ENCODE measurements at places on chromosomes 1 and 21.

DNA sequence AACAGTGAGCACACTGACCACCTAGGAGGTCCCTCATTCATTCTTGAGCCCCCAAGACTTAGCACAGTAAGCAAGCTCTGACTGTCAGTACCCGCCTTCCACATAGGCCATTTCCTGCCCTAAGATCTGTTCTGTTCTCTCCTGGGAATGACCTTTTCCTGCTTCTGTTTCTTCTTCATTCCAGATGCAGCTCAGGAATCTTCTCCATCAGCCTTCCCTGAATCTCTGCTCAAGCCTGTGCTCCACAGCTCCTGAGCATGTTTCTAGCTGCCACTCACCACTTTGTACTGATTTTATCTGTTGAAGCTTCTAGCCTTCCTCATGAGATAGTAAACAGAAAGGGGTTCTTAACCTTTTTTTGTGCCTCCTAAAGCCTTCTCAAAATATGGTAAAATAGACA is 56.6 kb downstream of the ZNF281 start:
- no peak for DNase-seq

- DNase-seq = no peak
These were observed 3.6 kb upstream of the SPSB1 start for GRCh38 chr1:9289090-9289534.

DNA sequence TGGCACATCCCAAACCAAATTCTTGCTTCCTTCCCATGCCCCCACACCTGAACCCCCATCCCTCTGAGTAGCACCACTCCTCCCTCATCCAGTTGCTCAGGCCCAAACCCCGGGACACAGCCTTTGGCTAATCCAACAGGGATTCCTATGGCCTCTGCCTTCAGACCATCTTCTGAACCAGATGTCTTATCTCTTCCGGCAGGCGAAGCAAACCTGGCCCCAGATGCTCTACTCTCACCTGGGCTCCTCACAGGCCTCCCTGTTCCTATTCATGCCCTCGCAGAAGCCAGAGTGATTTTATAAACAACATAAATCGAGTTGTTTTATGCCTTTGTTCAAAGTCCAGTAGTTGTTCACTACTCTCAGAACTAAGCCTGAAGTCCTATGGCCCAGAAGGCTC is 12.5 kb upstream of the KCNA2 start:
- no peak for DNase-seq

DNA sequence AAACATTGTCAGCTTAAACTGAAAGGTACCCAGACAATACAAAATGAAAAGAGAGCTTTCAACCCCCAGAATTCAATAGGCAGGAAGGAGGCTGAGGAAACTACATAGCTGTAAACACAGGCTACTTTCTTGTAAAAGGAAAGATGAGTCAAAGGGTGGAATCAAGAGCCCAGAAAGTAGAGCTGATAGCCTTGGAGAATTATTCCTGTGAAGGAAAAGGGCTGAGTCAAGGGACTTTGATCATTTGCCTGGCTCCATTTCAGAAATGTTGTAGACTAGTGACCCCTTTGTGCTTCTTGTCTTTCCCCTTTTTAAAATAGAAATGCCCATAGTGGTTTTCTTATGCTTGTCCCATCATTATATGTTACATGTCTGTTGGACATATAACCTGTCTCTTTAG is 597.6 kb downstream of the ADGRL2 start:
- no peak for DNase-seq

GRCh38 chr1:54002544-54003248 is 15.3 kb downstream of the LDLRAD1 start:
- no peak for DNase-seq

DNA sequence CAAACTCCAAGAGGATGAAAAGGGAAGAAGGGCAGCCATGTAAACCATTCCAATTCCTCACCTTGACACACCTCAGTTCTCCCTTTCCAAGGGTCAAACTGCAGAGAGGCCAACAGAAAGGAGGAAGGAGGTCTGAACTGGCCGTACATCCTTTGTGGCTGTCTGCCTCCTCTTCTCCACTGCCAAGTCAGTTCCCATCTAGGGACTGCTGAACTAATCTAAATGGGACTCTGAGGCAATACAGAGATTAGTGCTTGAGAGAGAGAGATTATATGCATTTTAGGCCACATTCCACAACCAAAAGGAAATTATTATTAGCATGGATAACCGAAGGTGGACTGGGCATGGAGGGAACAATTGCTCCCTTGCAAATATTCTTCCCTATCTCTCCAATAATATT is 2.7 kb downstream of the ARHGEF11 start:
- DNase-seq = no peak

DNA sequence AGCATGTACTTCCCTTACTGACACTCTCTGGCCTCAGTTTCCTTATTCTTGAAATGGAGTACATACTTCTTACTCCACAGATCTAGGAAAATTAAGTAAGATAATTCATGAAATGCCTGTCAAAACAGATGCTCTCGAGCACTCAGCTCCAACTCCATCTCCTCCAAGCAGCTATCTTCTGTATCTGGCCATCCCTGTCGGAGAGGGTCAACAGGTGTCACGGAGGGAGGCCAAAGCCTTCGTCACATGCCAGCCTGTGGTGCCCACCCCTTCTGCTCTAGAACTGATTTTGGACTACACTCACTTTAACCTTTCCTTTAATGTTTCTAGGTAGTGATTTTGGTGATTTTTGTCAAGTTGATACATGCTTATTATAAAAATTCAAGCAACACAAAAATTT is 18.8 kb upstream of the PKP1 start:
- no peak for DNase-seq

- no peak for DNase-seq
These were observed 15.1 kb downstream of the RNF223 start for GRCh38 chr1:1058921-1059493.

DNA sequence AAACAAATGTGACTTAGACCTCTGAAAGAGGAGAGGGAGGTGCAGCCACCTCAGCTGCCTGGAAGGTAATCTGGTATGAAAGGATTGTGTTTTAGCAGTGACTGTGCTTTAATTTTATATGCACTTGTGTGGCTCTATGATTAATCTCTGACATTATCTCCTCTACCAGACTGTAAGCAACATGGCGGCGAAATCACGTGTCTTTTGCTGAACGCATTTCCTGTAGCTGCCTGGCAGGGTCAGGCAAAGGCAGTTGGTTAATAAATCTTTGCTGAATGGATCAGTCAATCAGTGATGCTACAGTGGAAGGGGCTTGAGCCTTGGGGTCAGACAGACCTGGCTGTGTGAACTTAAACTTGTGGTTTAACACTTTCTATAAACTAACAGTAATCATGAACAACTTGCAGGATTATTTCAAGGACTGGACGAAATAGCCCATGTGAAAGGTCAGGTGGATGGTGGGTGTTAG is 96.9 kb downstream of the ADSS2 start:
- DNase-seq = no peak

DNA sequence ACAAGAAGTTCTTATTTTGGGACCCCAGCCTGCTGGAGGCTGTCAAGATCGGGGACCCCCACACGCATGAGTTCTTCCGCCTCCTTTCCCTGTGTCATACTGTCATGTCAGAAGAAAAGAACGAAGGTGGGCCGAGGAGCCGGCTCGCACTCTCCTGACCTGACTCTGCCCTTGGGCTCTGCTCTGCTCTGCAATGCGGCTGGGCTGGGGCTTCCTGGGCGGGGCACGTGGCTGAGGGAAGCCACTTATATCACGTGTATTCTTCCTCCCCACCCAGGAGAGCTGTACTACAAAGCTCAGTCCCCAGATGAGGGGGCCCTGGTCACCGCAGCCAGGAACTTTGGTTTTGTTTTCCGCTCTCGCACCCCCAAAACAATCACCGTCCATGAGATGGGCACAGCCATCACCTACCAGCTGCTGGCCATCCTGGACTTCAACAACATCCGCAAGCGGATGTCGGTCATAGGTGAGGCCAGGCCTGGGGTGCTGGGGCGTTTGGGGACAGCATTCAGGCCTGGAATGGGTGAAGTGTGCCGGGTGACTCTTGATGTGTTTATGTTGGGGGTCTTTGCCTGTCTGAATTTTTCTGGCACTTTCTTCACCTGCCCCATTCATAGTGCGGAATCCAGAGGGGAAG is 17.6 kb downstream of the ATP8B2 start:
- DNase-seq = no peak

GRCh38 chr1:17184822-17185484 is 20.0 kb upstream of the PADI1 start:
- no peak for DNase-seq

DNA sequence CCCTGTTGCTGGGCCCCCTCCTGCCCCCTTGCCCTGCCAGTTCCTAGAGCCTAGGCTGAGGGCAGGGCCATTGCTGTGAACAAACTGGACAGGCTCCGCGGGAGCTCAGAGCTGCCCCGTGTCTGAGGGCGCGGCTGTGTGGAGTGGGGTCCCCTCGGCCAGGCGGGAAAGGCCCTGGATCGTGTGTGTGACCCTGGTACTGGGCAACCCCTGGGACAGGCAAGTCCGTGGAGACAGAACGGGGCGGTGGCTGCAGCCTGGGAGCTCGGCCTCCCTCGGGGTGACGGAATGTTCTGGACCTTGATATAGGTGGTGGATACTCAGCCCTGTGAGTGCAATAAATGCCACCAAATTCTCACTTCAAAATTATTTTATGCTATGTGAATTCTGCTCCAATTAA is 27.7 kb upstream of the C1orf159 start:
- no peak for DNase-seq

GRCh38 chr1:83418558-83418957 is 580.4 kb downstream of the TTLL7 start:
- DNase-seq = no peak

DNA sequence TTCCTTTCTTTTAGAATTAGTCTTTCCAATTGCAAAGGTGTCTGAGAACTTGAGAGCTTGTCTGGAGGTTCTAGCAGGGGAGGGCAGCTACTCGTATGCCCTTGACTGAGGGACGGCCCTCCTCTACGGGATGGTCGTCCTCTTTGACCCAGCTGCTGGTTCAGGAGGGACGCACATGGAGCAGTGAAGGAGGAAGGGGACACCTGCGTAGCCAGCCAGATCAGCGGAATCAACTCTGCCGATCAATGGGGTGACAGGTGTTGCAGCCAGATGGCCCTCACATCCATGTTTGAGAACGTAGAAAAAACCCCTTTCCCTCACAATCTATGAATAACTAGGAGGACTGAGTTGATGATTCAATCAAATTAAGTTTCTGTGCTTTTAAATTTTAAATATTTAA is 15.7 kb upstream of the A3GALT2 start:
- no peak for DNase-seq

- DNase-seq = no peak
These were observed 69.3 kb downstream of the SLC37A1 start for GRCh38 chr21:42582787-42583476.

GRCh38 chr21:43192501-43193081 is 23.8 kb downstream of the CRYAA start:
- DNase-seq = no peak

DNA sequence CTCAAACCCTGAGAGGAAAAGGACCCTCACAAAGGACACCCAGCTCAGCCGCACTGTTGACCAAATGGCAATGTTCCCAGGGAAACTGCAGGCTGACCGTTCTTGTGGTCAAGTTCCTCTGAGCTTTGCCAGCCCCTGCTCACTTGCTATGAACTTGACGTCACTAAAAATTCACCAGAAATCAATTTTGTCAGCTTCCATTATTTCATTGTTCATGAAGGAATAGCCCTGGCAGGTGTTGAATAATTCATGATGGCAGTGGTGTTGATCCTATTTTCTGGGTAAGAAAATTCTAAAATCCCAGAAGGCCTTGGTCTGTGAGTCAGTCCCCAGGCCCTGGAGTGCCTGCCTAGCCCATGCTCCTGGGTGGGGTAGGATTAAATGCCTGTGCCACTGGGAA is 318.9 kb downstream of the ZNF326 start:
- DNase-seq = no peak

DNA sequence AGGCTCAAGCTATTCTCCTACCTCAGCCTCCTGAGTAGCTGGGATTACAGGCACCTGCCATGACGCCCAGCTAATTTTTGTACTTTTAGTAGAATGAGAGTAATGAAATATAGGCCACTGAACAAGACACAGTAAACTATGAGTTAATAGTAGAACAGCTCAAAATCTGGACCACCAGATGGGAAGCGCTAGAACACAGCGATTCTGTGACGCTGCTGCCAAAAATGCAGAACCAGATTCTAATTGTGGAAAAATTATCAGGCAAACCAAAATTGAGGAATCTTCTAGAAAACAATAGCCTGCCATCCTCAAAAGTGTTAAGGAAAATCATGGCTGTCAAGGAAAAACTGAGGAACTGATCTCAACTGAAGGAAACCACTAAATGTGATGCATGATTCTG is 111.4 kb upstream of the TIAM1 start:
- DNase-seq = no peak

DNA sequence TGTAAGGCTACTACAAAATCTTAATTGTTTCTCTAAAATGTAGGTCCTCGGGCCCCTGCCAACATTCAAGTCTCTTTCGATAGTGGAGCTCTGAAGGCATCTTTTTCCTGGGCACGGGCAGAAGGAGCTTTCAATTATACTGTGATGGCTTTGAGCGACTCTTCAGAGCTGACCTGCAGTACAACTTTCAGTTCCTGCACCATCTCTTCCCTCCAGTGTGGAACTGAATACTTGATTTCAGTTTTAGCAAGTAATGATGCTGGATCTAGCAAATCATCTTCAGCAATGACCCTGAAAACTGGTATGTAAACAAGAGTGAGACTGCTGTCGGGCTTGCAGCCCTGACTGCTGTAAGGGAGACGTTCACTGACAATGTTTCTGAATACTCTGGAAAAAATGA is 9.6 kb downstream of the FNDC7 start:
- no peak for DNase-seq

DNA sequence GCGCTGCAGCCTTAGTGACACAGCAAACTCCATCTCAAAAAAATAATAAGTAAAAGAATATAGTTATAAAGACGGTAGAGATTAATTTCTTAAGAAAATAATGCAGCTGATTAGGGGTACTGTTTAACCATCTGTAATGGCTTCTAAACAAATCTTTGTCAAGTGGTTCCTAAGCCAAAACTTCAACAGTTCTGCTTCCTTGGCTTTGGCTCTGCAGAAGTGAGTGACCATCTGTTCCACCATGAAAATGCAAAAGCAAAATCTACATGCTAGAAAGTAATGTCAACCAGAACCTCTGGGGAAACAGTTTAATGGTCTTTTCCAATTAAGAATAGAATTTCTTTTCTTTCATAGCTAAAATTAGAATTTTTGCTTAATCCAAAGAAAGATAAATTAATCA is 8.3 kb upstream of the SH2D5 start:
- DNase-seq = no peak

DNA sequence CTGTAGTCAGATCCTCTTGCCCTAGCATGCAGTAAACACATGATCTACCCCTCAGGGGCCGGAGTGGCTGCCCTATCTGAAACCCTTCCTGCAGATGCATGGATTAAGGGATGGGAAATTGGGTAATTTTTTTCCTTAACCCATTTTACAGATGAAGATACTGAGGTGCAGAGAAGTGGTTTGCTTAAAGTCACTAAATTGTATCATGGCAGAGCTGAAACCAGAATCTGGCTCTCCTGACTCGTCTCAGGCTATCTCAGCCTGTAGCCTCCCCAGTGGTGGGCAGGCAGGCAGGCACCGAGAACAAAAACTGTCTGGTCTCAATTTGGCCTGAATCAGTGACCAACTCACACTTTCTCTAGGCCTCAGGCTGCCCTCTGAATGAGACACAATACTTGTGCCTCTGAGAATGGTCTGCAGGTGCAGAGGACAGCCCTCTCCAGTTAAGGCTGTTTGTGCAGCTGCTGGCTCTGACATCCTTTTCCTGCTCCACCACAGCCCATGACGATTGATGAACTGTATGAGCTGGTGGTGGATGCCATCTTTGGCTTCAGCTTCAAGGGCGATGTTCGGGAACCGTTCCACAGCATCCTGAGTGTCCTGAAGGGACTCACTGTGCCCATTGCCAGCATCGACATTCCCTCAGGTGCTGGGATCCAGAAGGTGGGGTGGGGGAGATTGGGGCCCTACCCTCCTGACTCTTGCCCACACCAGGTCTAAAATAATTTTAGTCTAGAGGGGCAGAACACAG is 1.5 kb downstream of the NAXE start:
- DNase-seq = no peak

All from GM12891 (cell line).